ENCODE measurements at places on chromosomes 5 and 9. TPM values are rescaled to one million over a fixed set of nuclear protein-coding genes. Genes with fewer than 3 reads are reported as not detected.

KIF4B gene
- not detected for total RNA-seq

DCTN3 gene
- 92.1 TPM for total RNA-seq

SEMA5A gene
- total RNA-seq, result 31.9 TPM

DNA sequence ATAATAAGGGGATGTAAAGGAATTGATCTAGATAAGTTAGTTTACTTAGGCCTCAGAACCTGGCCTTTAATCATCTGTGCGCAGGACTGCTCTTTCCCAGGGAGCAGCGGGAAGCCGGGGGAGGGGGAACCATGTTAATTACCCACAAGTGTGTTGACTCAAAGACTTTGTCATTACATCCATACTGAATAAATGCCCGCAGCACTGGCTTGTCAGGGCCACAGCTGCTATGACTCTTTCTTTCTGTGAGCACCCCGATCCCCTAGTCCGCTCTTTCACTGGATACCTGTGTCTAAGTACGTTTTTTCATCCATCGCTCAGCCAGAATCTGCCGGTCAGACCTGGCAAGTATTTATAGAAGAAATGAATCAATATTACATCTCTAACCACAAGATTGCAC, 249.3 kb upstream of the DMRT1 start:
- H3K4me1 ChIP-seq, result peaks cover 11% of the 10 kb centered on the region
- no peaks in the 10 kb centered on the region for H3K36me3 ChIP-seq

- H3K4me1 ChIP-seq, result no peaks in the 10 kb centered on the region
- no peak overlapping the region for H3K27ac ChIP-seq
- no peaks in the 10 kb centered on the region for H3K27me3 ChIP-seq
Measured at GRCh38 chr9:118570066-118570465, 799.2 kb downstream of the BRINP1 start.

DNA sequence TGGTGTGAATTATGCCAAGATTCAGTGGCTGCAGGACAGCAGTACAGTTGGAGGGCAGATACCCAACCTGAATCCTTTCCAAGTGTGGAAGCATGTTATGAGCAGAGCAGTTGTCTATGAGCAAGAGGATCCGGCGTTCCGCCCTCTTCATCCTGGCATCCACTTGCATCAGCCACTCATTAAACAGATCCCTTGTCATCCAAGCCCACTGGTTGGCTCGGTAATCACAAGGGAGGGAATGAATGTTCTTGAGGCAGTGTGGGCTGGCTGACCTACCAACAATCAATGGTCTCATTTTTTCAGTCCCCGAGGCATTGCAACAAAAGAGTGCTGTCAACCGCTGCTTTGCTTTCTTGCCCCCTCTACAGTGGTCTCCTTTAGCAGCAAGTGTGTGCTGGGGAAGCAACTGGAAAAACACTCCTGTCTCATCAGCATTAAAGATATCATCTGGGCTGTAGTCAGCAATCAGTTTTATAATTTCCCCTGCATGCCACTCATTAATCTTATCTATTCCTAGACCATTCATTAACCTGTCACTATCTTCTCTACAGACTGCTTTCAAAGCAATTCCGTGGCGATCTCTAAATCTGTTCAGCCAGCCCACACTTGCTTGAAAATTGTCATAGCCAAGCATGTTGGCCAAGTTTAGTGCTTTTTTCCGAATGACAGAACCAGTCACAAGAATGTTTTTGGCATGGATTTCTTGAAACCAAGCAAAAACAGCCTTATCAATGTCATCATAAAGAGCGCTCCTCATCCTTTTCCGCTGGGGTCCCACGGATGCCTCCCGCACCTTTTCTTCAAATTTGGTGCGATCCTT, 4.9 kb downstream of the TIGD6 start:
- H3K27me3 ChIP-seq, result no peaks in the 10 kb centered on the region
- H3K4me1 ChIP-seq, result peaks cover 40% of the 10 kb centered on the region
- peaks cover 6% of the 10 kb centered on the region for H3K36me3 ChIP-seq
- DNase-seq, result peak; percentile 5

GRCh38 chr5:75663579-75664284, 52.5 kb downstream of the ANKDD1B start:
- H3K27me3 ChIP-seq, result no peaks in the 10 kb centered on the region
- no peaks in the 10 kb centered on the region for H3K36me3 ChIP-seq
- H3K4me1 ChIP-seq, result peaks cover 19% of the 10 kb centered on the region
- H3K4me3 ChIP-seq, result no peak overlapping the region
- H3K27ac ChIP-seq, result no peak overlapping the region

GRCh38 chr5:100161868-100162267, 373.3 kb upstream of the FAM174A start:
- H3K27me3 ChIP-seq, result no peaks in the 10 kb centered on the region
- H3K27ac ChIP-seq, result no peak overlapping the region
